NCI-H1092 (cell line): ENCODE measurements at places on chromosomes 3 and 15.

GRCh38 chr15:90818251-90819210 is 49.9 kb upstream of the FURIN start:
- DNase-seq, result peak; percentile 81

DNA sequence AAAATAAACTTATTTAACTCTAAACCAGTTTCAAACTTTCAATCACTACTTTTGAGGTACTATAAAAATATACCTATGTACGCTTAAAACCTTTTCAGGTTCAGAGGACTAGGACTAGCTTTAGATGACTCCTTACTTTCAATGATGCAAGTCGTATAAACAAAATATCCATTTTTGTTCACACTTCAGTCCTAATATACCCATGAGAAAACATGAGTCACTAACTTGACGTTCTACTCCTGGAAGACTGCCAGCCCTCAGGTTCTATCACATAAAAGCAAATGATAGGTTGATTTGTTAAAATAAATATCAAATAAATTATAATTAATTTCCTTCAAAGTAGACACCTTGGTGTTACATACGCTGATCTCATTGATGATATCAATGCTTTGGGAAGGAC is 10.6 kb upstream of the P3H2 start:
- no peak for DNase-seq

DNA sequence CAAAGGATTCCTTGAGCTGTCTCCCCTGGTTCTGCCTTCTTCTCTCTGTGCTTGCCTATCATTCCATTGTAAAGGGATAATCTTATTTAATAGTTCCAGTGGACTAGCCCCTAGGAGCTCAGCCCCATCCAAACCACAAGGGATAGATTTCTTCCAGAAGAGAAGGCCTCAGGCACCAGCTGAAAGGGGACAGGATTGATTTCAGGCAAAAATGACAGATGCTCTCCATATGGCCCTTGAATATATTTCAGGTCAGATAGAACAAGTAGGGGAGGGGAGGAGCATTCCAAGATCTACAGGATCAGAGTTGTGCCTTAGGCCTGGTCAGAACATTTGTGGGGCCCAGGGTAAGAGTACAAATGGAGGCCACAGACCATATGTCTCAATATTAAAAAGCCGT is 85.3 kb downstream of the RPLP1 start:
- DNase-seq, result no peak

- no peak for DNase-seq
Measured at GRCh38 chr15:93066834-93067648, 22.0 kb downstream of the RGMA start.

DNA sequence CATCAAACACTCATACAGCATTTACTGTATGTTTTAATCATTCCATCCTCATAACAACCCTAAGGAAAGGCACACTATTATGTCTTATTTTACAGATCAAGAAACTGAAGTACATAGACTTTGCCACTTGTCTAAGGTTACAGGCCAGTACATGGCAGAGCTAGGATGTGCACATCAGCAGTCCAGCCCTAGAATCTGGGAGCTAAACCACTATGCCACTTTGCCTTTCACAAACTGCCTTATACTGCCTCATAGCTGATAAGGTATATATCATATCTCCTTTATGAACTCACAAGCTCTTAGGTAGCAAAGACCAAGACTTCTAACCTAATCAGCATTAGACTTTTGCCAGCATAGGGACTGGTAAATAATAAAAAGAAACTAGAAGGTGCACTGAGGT is 49.1 kb downstream of the MYO9A start:
- no peak for DNase-seq

- no peak for DNase-seq
Measured at GRCh38 chr3:193761969-193762368, 169.0 kb downstream of the OPA1 start.

DNA sequence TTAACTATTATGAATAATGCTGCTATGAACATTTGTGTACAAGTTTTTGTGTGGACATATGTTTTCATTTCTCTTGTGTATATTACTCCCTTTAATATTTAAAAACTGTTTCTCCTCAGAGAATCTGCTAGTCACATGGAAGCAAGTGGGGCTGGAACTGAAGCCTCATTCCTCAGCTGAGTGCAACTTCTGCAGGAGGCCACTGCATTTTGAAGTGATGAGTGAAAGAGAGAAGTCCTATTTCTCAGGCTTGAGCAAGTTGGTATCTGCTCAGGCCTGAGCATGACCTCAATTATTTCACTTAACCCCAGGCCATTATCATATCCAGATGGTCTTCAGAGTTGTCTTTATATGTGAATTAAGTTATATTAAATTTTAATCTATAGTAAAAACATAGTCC is 11.5 kb downstream of the TLR9 start:
- DNase-seq, result no peak

- no peak for DNase-seq
Measured at GRCh38 chr3:71581457-71582035, 2.0 kb downstream of the FOXP1 start.

- no peak for DNase-seq
Measured at GRCh38 chr15:81155375-81156218, 21.5 kb downstream of the CFAP161 start.
